ENCODE measurements at places on chromosomes 11 and 22.

DNA sequence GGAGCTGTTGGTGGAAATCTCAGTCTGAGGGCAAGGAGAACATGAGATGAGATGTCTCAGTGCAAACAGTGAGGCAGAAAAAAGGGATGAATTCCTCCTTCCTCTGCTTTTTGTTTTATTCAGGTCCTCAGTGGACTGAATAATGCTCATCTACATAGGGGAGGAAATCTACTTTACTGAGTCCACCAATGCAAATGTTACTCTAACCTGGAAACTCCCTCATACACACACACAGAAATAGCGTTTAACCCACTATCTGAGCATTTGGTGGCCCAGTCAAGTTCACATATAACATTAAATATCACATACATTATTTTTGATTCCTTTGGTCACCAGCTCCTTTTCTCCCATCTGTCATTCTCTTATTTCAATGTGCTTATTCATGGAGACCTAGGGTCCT, 418.8 kb downstream of the TMEM135 start:
- DNase-seq = no peak

GRCh38 chr11:123654566-123655081, at the start of gene SCN3B:
TSS of gene SCN3B (minus strand) at chr11:123654624. CDS start at chr11:123653801, 823 bp downstream.
- DNase-seq = no peak

DNA sequence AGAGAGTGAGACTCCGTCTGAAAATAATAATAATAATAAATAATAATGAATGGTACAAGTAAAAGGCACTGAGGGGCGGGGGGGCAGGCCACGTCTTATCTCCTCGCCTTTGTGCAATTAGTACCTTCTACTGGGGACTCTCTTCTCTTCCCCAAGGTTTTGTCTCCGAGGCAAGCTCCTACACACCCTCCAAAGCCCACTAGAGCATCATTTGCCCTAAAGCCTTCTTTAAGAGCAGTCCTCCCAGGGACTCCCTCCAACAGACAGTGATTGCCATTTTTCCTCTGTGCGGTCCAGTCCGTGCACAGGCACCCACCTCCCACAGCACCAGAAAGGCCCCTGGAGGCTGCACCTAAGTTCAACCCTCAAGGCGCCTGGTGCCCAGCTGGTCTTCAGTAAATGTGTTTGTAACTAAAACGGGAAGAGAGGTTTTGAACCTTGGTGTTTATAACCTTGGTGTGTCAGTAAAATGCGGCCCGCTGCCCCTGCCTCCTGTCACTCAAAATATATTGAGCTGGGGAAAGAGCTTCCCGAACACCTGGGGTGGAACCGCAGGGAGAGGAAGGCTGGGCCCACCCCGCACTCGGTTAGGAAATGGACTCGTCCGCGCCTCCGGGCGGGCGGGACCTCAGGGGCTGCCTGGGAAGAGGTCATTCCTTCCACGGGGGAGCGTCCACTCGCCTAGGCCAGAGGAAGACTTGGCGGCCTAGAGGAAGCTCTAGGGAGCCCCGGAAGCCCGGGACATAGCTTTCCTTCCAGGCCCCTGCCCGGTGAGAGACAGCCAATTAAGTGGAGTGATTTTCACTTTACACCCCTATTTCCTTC, 4.7 kb upstream of the KDELR3 start:
- no peak for DNase-seq

DNA sequence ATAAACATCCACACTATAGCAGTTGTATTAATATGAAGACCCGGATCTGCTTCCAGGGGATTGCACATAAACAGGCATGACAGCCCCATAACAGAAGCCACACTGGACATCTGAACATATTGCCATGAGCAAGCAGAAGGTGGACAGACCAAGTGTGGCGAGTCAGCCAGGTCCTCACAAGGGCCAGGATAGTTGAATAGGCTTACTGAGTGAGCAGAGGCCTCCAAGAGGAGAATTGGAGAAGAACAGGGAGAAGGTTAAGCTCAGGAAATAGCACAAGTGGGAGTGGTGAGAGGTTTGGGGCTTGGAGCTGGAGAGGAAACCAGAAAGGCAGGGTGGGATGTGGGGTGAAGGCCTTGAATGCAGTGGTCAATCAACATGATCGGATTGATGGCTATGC, 10.8 kb downstream of the SLC35C1 start:
- no peak for DNase-seq

- DNase-seq = no peak
Measured at GRCh38 chr11:27084518-27084917, 43.9 kb downstream of the BBOX1 start.

- DNase-seq = no peak
Measured at GRCh38 chr11:61711498-61711897, 31.3 kb downstream of the DAGLA start.

DNA sequence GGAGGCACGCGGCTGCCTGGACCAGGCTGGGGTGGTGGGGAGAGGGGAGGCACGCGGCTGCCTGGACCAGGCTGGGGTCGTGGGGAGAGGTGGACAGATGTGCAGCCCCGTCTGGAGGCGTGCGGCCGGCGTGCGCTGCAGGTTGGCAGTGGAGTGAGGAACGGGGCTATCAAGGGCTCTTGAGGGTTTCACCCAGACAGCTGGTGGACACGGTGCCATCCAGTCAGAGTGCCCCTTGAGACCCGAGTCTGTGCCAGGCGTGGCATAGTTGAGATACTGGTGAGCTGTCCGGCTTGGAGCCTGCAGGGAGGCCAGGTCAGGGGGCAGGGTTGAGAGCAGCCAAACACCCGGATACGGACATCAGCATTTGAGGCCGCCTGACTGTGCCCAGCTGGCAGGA, 1.5 kb upstream of the GRAMD4 start:
- DNase-seq = no peak

DNA sequence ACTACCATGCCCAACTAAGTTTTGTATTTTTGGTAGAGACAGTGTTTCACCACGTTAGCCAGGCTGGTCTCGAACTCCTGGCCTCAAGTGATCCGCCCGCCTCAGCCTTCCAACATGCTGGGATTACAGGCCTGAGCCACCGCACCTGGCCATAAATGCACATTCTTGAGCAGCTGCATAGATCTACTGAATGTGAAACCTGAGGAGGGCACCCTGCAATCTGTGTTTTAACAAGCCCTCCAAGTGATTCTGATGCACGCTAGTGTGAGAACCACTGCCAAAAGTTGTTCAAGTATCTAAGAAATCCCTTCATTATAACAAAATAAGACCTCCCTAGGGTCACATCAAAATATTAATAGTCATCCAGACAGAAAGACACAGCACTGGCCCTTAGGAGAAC, 89.3 kb downstream of the RDX start:
- no peak for DNase-seq

DNA sequence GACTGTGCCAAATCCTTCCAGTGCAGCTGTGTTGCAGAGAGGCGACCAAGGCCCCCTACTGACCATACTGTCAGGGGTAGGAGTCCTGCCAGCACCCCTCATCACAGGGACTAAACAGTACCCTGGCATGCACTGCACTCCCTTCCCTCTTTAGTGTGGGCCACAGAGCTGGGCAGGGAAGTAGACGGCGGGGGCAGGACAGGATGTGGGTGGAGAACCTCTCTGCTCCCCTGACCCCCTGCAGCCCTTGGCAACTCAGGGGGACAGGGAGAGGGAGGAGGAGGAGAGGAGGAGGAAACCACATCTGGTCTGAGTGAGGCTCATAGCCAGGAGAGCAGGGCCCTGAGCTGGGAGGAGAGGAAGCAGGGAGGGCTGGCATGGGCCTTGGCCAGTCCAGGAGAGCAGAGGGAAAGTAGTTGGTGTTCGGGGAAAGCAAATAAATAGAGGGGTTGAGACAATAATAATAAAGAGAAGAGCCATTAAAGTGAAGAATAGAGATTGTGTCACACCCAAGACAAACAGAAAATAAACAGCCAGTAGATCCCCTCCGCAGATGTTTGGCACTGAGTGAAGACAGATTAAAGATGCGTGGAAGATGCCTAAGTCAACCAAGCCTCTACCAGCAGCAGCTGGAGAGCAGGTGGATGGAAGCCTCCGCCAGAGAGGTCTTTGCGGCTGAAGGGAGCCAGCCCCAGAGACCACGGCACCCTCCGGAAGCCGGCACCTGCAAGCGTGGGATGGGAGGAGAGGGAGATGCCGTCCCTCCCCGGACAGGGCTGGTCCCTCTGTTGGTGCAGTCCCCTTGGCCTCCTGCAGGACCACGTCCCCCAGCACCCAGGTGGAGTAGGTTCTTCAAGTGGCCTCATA, 61.5 kb downstream of the RPUSD4 start:
- DNase-seq = no peak

DNA sequence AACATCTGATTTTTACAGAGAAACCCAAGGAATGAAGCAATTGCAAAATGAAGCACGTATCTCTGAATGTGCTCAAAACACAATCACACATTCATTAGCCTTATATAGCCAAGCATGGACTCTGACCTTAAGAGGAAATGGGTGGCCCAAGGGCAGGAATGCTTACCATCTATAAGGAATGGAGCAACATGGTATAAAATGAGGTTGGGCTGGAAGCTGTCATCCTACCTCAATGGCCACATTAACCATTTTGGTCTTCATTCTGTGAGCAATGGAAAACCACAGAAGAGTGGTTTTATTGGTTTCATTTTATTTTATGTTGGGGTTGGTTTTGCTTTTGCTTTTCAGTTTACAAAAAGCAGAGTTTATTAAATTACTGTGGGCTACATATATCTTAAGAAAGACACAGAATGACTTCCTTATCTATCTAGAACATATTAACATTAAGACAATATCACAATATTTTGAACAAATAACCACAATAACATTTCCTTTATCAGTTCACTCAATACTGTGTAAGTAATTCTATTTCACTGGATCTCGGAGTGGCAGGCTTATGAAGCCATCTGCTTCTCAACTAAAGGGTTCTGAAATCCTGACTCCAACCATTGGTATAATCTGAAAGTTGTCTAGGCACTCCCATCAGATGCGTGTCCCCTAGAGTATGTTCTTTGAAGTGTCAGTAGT, 10.8 kb upstream of the MS4A13 start:
- DNase-seq = no peak

DNA sequence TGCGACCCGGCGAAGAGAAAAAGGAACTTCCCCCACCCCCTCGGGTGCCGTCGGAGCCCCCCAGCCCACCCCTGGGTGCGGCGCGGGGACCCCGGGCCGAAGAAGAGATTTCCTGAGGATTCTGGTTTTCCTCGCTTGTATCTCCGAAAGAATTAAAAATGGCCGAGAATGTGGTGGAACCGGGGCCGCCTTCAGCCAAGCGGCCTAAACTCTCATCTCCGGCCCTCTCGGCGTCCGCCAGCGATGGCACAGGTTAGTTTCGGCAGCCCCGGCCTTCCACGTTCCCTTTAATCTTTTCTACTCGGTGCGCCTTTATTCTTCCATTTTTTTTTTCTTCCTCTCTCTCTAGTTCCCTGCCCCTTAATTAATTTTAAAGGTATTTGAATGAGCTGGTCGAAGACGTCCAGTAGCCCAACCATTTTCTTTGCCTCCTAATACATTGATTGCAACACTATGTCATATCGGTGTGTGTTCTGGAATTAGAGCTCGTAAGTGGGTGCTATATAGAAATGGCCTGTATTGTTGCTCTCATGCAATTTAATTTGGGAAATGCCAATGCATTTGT, 537 bp downstream of the EP300 start:
- peak; percentile 35 for DNase-seq

DNA sequence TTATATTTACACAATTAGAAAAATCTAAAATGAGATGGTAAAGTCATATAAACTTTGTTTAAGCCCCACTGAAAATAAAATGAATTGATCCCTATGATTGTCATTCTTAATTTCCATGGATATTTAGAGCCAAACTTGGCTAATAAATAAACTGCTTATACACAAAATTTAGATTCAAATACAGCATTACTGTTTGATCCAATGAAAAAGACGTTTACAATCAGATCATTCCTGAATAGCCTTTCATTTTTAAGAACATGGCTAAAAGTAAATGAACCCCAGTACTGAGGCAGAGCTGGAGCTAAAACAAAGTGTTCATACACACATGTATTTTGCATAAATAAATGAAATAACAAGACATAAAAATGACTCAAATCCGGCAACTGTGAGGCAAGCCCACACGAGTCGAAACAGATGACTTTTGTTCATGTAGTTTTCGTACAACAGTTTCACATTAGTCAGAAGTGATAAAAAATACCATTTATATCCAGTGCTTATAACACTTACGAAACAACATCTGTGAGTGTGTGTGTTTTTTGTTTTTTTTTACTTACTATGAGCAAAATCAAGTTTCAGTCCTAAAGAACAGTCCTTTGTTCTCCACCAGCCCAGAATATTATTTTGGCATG, 386.5 kb downstream of the SOX6 start:
- DNase-seq = no peak

DNA sequence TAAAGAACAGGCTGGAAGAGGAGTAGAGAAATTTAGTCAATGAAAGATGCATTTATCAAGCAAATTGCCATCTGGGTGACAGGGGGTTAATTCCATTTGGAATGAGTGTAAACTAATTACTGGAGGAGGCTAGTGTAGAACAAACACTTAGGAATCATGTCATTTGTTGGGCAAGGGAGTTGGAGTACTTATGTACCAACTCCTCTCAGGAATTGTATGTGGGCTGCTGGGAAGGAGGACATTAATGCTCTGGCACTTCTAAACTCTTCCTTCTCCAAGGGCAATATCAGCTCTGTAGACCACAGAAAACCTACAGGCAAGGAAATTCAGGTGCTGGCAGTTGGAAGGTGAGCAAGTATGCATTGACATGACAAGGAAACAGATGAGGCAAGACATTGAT, 141.0 kb downstream of the MSANTD4 start:
- no peak for DNase-seq

DNA sequence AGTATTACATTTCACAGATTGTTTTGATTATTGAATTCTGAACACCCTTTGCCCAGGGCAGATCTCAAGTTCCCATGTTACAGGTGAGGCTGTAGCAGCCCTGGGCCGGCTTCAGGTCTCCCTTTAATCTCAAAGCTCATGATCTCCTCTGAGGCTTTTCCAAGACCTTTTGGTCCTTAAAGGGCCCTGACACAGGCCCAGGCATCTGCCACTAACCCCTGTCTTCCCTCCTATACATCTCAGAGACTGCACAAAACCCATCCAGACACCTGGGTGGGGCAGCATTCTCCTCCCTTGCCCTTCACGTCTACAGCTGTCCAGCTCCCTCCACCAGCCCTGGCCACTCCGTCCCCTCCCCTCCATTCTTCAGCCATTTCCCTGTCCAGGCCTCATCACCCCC, 37.8 kb downstream of the PDE2A start:
- no peak for DNase-seq

Measured in CD4-positive, alpha-beta T cell treated with Interleukin-1 beta for 1 hour (primary cell).